ENCODE measurements at places on chromosomes 1 and 21.

- DNase-seq, result no peak
Measured at GRCh38 chr1:157233131-157233530, 94.9 kb upstream of the ETV3 start.

GRCh38 chr1:21236178-21236577 lies 54.1 kb downstream of the ECE1 start:
- DNase-seq, result no peak

- peak; percentile 40 for DNase-seq
Measured at GRCh38 chr1:143497374-143497747, 474.4 kb downstream of the FAM72C start.

GRCh38 chr21:43781846-43782245 lies 5.7 kb upstream of the CSTB start:
- DNase-seq, result no peak

- no peak for DNase-seq
Measured at GRCh38 chr1:155191904-155192303, 15.8 kb downstream of the THBS3 start.

DNA sequence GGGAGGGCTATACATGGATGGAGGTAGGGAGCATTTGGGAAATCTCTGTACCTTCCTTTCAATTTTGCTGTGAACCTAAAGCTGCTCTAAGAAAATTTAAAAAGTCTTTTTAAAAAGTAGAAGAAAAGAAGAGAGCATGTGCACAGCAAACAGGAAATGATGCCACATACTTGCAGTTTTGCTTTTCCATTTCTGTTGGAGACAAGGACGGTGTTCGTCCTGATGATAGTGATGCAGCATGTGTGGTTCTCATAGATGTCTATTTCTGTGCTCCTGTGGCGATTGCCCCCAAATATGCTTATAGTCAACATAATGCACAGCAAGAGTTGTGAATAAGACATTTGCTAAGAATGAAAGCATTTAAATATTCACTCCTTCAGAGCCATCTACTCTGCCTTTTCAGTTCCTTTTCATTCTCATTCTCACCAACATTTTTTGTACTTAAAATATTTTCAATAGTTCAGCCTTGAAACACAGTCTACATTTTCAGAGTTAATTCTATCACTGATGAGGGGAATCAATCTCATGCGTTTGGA lies 66.6 kb downstream of the LRRC8C start:
- no peak for DNase-seq

DNA sequence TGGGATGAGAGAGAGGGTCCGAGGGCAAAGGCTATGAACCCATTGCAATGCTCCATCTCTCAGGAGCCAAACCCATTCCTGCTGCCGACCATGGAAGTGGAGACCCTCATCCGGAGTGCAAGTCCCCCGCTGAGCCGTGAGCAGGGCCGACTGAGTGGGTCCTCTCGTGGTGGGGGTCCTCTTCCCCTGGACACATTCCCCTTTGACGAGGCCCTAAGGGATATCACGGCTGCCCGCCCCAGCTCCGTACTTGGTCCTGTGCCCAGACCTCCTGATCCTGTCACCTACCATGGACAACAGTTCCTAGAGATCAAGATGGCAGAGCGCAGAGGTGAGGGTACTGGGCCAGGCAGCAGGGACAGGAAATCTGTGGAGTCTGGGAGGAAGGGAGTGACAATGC lies 11.0 kb downstream of the HYI start:
- DNase-seq, result peak; percentile 50

Measured in coronary artery (tissue), 2 donors.